ENCODE measurements at places on chromosomes 2 and 18.

DNA sequence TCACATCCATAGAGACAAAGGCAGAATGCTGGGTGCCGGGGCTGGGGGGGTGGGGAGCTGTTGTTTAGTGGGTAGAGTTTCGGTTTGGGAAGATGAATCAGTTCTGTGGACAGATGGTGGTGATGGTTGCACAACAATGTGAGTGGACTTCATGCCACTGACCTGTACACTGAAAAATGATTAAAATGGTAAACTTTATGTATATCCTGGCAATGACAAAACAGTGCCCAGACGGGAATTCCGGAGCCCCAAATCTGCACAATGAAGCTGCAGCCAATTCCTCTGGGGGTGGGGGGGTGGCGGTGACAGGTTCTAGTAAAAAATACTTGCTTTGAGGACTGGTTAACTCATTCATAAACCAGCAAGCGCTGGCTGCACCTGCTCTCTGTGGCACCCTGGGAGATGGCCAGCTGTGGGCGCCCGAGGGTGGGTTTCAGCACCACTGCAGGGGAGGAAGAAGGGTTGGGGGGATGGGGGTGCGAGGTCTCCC, 81.8 kb upstream of the HPCAL1 start:
- no peak for DNase-seq

- DNase-seq: no peak
Measured at GRCh38 chr18:47830772-47831171, 99.7 kb downstream of the SMAD2 start.

- no peak for DNase-seq
Measured at GRCh38 chr2:171941316-171941699, 19.0 kb downstream of the HAT1 start.

DNA sequence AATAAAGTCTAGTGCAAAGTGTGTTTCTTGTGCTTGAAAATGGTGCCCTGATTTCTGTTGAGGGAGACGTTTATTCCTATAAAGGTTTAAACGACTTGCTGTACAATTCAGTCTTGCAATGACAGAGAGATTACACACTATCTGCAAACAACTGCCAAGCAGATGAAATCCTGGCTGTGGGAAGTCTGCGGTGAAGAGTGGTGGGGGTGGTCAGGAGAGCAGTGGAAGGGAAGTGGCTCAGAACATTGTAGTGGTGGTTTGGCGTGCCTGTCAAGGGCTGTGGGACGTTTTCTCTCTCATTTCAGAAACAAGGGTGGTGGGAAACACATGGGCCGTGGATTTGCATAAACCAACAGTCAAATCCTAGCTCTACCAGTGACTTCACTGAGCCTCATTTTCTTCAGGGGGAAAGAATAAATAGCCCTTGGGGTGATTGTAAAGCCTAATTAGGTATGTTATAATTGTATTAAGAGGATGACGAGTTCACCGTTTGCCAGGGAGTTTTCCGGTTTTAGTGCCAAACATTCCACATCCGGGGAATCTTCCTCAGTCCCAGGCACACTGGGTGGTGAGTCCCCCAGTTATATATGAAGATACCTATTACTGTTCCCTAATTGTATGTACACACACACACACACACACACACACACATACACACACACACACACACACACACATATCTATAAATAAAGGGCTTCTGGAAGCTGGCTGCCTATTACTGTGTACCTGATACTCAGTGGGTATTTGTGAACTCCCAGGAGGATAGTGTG, 115.0 kb downstream of the SPTBN1 start:
- DNase-seq: peak; percentile 28

Measured in HAP-1 (cell line).